HT1080 (cell line): ENCODE measurements at places on chromosomes 7 and 10. TPM values are rescaled to one million over a fixed set of nuclear protein-coding genes. Genes with fewer than 3 reads are reported as not detected.

The SLC26A5 gene
- total RNA-seq: not detected in 2 replicates

The MYL10 gene
- total RNA-seq: not detected in 2 replicates

- DNase-seq: peak; percentile 15
Measured at GRCh38 chr7:90271753-90272152, 26.8 kb downstream of the CFAP69 start.

DNA sequence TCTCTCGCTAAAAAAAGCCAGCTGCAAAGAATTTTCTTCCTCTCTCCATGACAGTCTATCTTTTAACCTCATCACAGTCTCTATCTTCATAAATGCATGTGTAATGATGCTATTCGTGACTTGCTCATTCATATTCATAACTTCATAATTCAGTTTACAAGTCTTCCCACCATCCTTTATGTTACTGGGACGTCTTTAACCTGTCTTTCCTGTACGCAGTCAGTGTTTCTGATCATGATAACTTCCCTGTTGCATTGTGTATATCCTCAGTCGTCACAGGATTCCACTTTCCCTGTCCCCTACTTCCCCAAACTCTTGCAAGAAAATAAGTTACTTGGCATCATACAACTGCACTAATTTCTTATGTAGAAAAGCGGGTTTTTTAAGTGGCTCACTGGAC is 165.6 kb upstream of the ASAH2 start:
- no peak for DNase-seq

- no peak for DNase-seq
Measured at GRCh38 chr7:99137411-99138180, 6.3 kb downstream of the SMURF1 start.
